ENCODE measurements at places on chromosomes 4 and X. TPM values are rescaled to one million over a fixed set of nuclear protein-coding genes. Genes with fewer than 3 reads are reported as not detected.

F8 gene
- 3.3 TPM for polyA plus RNA-seq

BRS3 gene
- not detected for polyA plus RNA-seq

AADAT gene
- polyA plus RNA-seq = 22.2 TPM

KLHL4 gene
- 12.7 TPM for polyA plus RNA-seq

SHOX gene
- 0.71 TPM for polyA plus RNA-seq

KLF8 gene
- polyA plus RNA-seq = 4.1 TPM

ENPEP gene
- polyA plus RNA-seq = 18.2 TPM

ALAS2 gene
- polyA plus RNA-seq = 71.1 TPM

SH3D19 gene
- 39.5 TPM for polyA plus RNA-seq

PIR gene
- 4.1 TPM for polyA plus RNA-seq

DCX gene
- 11.9 TPM for polyA plus RNA-seq

SLC49A3 gene
- polyA plus RNA-seq = 14.5 TPM

TGIF2LX gene
- not detected for polyA plus RNA-seq

CENPVL2 gene
- polyA plus RNA-seq = not detected

BEX2 gene
- polyA plus RNA-seq = 40.2 TPM

LANCL3 gene
- polyA plus RNA-seq = 0.54 TPM

SUPT20HL2 gene
- polyA plus RNA-seq = not detected

GAGE12J gene
- polyA plus RNA-seq = not detected

IL2RG gene
- polyA plus RNA-seq = 18.0 TPM

TXLNG gene
- polyA plus RNA-seq = 11.6 TPM

MAP7D2 gene
- 0.60 TPM for polyA plus RNA-seq

PCSK1N gene
- 0.20 TPM for polyA plus RNA-seq

TEX13A gene
- polyA plus RNA-seq = not detected

PF4V1 gene
- polyA plus RNA-seq = not detected

TRIM61 gene
- polyA plus RNA-seq = 3.1 TPM

CLDN22 gene
- polyA plus RNA-seq = not detected

SHROOM3 gene
- 22.2 TPM for polyA plus RNA-seq

VAMP7 gene
- polyA plus RNA-seq = 24.1 TPM

SMC1A gene
- 38.6 TPM for polyA plus RNA-seq

PHOX2B gene
- not detected for polyA plus RNA-seq

IQCM gene
- polyA plus RNA-seq = not detected

DHX15 gene
- 105 TPM for polyA plus RNA-seq

NDUFB11 gene
- 101 TPM for polyA plus RNA-seq

GAGE13 gene
- polyA plus RNA-seq = not detected

TLL1 gene
- 2.3 TPM for polyA plus RNA-seq

MAGEC1 gene
- not detected for polyA plus RNA-seq

SSX4B gene
- not detected for polyA plus RNA-seq

TMSB15B gene
- polyA plus RNA-seq = 14.5 TPM

Measured in muscle of back (tissue), 13 donors.